ENCODE measurements at places on chromosomes 16 and 17. TPM values are rescaled to one million over a fixed set of nuclear protein-coding genes. Genes with fewer than 3 reads are reported as not detected.

KLHL10 gene
- total RNA-seq: 0.67 TPM

ACACA gene
- 82.7 TPM for total RNA-seq

GRCh38 chr16:59612094-59612493 lies 878.0 kb upstream of the GOT2 start:
- no peak for DNase-seq

- no peak for DNase-seq
Measured at GRCh38 chr17:43888548-43888947, 18.8 kb downstream of the MPP2 start.

CLEC18B gene
- total RNA-seq: 1.6 TPM

NPTX1 gene
- total RNA-seq: 20.3 TPM

DHRS11 gene
- total RNA-seq: 5.1 TPM

CCL8 gene
- total RNA-seq: not detected

GRCh38 chr17:40895106-40895730 lies 10.2 kb upstream of the KRT20 start:
- DNase-seq: no peak

- DNase-seq: no peak
Measured at GRCh38 chr17:60851181-60851580, 173.5 kb downstream of the BCAS3 start.

C1QL1 gene
- total RNA-seq: 2.0 TPM

DNA sequence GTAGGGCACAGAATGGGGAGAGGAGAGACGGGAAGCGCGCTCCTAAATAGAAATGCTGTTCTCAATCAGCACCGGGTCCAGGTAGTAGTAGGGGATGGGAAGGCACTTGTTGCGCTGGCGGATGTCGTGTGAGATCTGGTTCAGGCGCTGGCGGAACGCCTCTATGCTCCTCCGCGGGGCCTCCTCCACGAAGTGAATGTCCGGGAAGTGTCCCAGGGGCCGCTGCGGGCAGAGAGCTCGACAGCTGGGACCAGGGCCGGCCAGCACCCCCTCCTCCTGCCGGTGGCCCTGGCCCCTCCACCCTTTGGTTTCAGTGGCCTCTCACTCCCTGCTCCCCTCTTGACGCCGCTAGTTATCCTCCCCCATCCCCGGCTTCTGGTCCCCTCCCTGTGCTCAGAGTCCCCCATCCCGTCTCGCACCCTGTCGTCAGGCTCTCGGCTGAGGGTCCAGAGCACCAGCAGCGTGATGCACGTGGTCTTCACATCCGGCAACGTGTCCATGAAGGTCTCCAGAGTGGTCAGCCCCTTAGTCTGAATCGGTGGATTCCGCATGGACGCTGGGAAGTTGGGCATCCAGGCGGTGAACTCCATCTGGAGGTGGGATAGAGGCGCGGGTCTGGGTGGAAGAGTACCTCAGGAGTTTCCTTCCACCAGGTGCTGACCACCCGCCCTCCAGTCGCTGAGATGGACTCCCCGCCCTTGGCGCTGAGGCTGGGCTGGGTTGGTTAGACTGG lies 14.6 kb downstream of the ALOX12B start:
- peak; percentile 62 for DNase-seq

DNA sequence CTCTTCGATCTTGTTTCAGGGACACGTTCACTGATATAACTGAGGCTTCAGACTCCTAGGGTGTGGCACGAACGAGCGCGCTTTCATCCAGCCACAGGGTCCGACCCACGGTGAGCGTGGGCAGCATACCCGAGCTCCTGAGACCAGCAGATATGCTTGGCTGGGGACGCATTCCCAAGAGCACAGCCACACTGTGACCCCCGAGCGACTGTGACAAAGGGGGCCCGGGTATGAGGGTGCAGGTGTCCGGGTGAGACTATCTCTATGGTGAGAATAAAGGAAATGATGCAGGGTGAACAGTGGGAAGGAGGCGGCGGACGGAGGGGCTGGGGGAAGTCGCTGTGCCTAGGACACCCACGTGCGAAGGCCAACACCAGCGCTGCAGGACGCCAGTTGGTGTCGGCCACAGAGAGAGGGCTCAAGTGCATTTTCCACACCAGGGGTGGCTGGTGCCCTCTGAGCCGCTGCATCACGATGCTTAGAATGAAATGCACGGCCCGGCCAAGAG lies 17.6 kb downstream of the RPH3AL start:
- no peak for DNase-seq

CCL16 gene
- not detected for total RNA-seq

DNA sequence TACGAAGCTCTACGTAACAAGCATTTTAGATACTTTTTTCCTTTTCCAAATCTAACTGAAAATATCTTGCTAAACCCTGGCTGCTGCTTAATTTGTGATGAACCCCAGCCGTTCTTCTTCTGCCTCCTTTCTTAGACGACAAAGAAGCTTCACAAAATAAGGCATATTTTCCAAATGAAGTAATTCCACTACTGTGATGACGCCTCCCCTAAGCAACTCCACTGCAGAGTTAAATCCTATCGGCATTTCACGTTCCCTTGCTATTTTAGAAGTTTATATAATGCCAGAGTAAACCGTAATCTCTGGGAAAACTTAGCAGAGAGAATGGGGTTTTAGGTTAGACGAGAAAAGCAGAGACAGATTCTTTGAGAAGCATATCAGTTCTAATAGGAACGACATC lies 683.1 kb upstream of the SALL1 start:
- no peak for DNase-seq

DNA sequence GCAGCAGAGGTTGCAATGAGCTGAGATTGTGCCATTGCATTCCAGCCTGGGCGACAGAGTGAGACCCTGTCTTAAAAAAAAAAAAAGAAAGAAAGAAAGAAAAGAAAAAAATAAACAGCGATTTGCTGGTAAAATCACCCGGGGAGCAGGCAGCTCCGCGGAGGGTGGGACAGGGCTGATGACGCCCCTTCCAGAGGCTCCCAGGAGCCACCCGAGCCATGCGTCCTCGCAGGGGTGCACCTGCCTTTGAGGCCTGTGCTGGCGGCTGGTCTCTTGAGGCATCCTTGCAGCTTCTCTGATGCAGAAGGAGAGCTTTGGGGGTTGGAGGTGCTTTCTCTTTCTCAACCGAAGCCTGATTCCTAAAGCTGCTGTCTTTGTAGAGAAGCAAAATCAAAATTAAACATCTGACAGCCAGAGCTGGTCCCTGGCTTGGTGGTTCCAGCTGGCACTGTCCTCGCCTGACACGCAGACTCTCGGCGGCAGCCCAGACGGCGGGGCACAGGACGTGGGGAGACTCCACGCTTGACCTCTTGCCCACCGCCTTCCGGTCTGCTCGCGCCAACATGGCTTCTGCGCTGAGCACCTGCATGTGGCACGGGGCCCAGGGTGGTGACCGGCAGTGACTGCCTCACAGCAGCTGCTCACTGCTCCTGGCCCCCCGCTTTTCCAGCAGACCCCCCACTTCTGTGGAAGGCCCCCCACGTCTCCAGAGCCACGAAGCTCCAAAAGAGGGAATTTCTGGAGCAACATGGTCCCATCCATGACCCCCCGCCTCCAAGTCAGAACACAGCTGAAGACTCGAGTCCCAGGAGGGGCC lies 6.6 kb downstream of the UTS2R start:
- peak; percentile 81 for DNase-seq

- peak; percentile 33 for DNase-seq
Measured at GRCh38 chr16:68384288-68385161, 63.8 kb downstream of the SMPD3 start.

DNA sequence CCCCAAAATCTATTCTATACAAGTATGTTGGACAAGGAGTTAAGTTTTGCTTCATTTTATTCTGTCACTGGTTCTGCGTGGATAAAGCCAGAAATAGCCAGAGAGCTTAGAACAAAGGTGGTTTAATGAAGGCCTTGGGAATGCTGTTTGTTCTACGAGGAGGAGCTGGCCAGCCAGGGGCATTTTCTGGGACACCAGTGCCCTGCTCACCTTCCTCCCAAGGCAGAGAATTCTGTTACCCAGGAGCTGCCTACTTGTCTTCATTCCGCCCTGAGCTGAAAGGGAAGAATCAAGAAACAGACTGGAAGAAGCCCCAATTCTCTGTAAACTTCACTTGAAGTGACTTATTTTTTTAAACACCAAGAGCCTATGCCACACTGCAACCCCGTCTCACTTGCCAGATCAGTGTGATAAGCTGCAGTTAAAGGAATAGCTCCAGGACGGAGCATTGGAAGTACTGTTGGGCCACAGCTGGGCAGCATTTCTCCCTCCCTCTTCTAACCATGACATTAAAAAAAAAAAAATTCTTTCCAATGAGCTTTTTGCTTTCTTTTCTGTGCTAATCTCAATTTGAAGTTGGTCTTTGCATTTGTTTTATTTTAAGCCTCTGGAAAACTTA lies 149.8 kb upstream of the DYNLRB2 start:
- DNase-seq: no peak
